ENCODE measurements at places on chromosomes 5 and 9. TPM values are rescaled to one million over a fixed set of nuclear protein-coding genes. Genes with fewer than 3 reads are reported as not detected.

Gene PCDHA12
- total RNA-seq, result not detected

Gene PRSS3
- not detected for total RNA-seq

Gene PHF24
- total RNA-seq, result 0.88 TPM

Gene ANKRD31
- total RNA-seq, result 0.16 TPM

Gene GMCL2
- not detected for total RNA-seq

Gene PIP5K1B
- 8.2 TPM for total RNA-seq

Gene TMEM174
- not detected for total RNA-seq

Gene NUTM2G
- not detected for total RNA-seq

Gene CCDC180
- total RNA-seq, result 8.5 TPM

Gene STPG3
- not detected for total RNA-seq

Gene ZNF354C
- total RNA-seq, result 10.2 TPM

Gene MAMDC2
- 5.9 TPM for total RNA-seq

Gene CD74
- 677 TPM for total RNA-seq

Gene IFNB1
- not detected for total RNA-seq

DNA sequence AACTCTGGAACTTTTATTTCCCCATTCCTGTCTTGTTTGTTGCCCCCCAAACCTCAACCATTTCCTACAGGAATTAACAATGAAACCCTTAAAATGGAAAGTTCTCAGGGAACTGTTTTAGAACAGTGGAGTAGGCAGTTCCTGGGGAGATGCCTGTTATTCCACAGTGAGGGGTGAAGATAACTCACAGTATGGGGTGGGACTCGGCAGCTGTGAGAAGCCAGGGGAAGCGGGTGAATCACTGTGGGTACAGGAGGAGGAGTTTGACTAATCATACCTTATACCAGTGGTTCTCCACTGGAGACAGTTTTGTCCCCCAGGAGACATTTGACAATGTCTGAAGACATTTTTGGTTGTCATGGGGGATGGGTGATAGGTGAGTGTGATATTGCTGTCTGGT, 36.9 kb upstream of the GLRA1 start:
- no peak for DNase-seq

DNA sequence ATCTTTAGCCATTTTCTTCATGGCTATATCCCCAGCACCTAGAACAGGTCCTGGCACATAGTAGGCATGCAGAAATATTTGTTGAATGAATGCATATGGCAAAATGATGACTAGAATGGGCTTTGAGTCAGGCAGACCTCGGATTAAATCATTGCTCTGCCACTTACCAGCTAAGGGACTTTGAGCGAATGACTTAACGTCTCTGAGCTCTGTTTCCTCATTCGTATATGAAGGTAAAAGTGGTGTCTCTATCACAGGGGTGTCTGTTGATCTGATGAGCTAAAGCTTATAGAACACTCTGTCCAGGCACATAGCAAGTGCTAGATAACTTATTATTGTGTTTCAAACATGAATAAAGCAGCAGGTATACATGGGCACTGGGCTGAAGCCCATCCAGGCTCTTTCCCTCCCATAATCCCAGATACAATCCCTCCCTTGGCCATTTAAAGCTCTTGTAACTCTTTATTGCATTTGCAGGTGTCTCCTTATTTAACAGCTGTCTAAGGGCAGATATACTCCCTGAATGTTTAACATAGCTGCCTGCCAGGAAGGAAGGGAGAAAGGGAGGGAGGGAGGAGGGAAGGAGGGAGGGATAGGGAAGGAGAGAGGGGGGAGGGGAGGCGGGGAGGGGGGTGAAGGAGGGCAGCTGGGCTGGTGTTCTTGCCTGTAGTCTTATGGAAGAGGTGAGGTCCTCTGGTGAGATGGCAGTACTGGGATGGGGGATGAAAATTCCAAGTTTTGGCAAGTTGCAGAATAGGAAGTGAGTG, 23.2 kb upstream of the STXBP1 start:
- DNase-seq, result no peak

GRCh38 chr9:123928533-123929176, 1.3 kb downstream of the DENND1A start:
- DNase-seq, result no peak

DNA sequence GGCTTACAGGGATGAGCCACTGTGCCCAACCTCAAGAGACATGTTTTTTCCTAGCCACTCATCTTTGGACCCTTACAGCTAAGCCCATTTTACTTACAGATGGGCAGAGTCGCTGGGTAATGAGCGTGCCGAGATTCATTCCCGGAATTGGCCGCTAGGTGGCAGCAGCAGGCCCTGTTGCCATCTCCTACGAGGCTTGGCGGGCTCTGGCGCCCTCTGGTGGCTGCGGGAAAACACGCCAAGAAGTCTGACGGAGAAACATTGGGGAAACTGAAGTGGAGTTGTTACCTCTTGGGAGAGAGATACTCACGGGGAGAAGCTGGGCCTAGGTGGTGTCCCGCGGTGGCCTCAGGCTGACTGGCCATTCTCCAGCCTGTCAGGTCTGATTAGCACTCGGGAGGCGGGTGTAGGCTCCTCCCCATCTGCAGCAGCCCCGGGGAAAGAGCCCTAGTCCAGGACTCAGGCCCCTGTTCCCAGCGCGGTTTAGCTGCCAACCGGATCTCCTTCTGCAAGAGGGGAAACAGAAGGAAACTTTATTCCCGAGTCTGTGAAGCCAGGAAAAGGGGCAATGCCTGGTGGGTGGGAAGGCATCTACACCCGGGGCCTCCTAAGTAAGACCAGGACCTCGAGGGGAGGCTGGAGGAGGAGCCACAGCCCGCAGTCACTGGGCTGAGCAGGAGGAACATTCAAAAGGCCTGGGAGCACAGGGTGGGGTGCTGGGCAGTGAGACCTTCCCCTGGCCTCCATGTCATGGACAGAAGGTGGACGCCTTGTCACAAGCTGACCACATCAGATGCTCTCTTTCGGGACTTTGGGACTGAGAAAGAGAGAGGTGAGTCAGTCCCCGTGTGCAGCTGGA, 9.7 kb downstream of the PTGES2 start:
- peak; percentile 95 for DNase-seq

- DNase-seq, result no peak
Observed at GRCh38 chr5:316210-317085, 5.1 kb upstream of the AHRR start.

DNA sequence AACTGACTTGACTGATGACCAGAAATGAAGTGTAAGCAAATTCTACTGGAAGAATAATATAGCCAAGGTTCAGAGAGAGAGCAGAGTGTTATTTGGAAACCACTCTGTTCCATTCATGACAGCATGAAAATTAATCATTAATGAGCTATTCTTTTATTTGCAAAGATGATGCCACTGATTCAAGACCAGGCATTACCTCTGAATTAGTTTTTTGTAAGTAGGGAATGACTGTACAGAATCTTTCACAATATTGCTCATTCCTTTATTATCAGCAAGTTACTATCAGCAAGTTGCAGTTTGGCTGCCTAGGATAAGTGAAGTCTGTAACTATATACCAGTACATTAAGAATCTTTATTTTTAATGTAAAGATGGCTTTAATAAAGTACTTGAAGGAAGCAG, 75.1 kb upstream of the RGMB start:
- DNase-seq, result no peak

- DNase-seq, result no peak
Observed at GRCh38 chr5:173717959-173718358, 101.5 kb upstream of the BOD1 start.

DNA sequence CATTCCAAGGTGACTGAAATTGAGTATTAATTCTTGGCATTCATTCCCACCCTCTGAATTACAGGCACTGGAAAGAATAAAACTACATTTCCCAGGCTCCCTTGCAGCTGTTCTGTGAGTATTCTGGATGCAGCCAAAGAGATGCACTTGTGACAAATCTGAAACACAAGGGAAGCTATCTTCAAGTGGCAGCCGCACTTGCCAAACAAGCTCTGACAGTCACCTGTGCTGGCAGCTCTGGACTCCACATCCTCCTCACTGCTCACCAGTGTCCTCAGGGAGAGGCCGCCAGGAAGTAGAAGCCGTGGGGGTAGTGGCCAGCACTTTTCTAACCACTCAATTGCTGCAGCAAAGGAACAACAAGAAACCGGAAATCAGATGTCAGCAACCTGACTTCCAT, 275.0 kb downstream of the NR2F1-AS1 start:
- DNase-seq, result no peak

DNA sequence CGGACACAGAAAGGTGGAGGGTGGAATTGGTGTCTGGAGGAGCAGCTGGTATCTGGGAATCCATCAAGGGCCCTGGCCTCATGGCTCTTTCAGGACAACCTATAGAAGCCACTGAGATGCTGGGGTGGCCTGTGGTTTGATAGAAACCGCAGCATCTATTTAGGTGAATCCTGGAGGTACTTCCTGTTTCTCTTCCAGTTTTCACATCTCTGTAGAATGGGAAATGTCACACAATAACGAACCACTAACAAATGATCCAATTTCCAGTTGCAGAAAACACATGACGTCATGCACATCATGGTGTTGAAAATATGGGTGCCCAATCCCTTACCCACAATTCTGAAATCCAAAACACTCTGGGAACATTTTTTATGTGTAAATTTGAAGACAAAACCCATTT, 52.2 kb downstream of the ROPN1L start:
- no peak for DNase-seq

DNA sequence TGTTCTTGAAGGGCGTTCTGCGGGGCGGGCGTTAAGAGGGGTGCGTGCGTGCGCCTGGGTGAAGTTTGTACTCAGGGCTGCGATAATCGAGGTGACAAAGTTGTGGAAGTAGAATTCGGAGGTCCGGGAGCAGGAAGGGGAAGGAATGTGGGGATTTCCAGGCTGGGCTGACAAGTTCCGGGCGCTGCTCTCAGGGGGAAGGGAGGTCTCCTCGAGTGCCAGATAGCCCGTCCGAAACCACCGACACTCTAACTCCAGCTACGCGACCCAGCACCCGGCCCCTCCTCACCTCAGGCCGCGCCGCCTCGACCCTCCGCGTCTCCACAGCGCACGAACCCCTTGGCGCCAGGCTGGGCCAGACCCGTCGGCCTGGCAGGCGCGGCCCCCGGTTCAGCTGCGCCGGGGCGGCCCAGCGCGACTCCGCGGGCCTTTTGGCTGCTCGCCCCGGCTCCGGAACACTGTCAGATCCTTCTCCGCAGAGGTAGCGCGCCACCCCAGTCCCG, at the start of gene IL6ST:
Gene IL6ST, minus strand, starts transcription at position 469 of the 503 bp plus-strand sequence. CDS start 18,685 bp downstream, outside the sequence.
- DNase-seq, result no peak

- no peak for DNase-seq
Observed at GRCh38 chr9:116786737-116787136, 99.6 kb downstream of the TRIM32 start.

- peak; percentile 84 for DNase-seq
Observed at GRCh38 chr9:98873951-98874371, 66.5 kb downstream of the GALNT12 start.

DNA sequence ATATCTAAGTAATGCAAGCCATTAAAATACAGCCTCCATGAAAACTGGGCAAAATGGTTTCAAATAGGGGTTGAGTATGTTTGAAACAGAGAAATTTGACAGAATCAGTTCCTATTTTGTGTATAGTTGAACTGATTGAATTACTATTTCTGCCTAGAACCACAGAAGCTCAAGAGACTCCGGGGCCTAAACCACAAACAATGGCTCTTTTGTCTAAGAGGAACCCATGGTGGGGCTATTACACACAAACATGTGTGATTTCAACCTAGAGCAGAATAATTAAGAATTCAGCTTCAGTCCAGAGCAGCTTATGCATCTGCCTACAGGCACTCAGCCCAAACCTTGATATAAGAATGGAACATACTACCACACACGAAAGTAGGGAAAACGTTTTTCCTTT, 171.2 kb upstream of the MPDZ start:
- DNase-seq, result no peak

DNA sequence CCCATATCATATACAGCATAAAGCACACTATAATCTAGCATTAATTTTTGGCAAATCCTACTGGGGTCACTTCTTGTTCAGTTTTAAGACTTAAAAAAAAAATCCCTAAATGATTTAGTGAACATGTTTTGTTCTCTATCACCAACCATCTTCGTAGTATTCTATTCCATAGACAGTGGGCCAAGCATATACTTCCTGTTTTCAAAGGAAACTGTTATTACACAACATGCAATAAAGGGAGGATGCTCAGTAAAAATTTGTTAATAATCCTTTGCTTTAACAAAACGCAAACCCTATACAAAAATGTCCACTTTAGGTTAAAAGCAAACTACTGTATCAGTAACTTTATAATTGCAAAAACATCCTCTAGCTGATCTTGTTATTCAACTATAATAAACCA, 13.0 kb downstream of the CCNH start:
- no peak for DNase-seq

- no peak for DNase-seq
Observed at GRCh38 chr9:98940276-98940675, 3.4 kb upstream of the COL15A1 start.

DNA sequence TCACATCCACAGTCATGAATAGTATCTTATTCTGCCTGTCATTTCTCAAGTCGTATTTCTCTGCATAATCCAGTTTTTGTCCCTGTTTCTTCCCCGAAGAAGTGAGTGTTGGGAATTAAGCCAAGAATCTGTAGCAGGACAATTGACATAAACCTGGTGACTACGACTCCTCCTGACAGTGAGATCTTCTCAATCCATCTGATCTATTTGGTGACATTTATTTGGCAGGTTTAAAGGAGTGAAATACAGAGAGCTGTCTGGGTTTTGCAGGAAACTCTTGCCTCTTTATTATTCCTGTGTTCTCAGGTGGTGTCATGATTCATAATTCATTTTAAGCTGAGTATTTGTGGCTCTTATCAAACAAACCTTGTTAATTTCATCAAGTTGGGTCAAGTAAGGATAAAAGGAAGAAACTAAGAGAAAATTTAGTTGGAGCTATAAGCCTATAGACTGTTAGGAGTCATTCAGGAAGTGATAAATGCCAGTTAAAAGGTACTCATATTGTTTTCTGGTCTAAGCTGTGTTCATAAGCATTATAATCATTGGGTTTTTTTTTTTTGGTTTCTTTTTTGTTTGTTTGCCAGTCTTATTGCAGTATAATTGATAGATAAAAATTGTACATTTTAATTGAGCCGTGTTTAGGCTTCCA, 95.9 kb upstream of the PCSK1 start:
- DNase-seq, result no peak

DNA sequence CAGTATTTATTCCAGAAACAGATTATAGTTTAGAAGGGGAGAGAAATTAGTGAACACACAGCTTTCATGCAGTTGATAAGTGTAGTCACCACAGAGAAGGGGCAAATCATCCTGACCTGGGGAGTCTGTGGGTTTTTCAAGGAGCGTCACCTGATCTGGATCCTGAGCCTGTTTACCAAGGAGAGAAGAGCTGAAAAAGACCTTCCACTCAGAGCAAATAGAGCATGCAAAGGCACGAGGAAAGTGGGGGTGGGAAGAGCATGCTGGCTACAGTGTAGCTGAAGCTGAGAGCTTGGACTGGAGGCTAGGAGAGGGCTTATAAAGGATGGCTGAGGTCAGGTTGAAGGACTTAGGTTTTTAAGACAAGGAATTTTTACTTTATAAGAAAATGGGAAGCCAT, 30.4 kb downstream of the ACO1 start:
- DNase-seq, result no peak

- DNase-seq, result no peak
Observed at GRCh38 chr5:133977858-133978257, 9.4 kb upstream of the C5orf15 start.
